ENCODE measurements at places on chromosomes 2 and 18.

DNA sequence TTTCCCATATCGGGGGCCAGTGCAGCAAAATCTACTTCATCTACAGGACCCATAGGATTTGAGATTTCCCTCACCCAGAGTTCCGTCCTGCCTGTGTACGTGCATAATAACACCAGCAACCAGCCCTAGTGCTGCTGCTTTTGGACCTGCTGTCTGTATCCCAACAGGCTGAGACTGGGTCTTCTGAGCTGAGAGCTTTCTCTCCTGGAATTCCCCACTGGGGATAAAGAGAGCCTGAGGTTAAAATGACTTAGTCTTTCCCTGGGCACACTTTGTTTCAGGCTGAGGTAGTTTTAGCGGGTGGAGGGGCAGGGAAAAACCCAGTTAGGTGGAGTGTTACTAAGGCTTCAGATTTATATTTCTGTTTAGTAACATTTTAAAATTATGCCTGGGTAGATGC is 62.5 kb downstream of the SERTAD2 start:
- no peak for DNase-seq

GRCh38 chr2:229363185-229363814 is 92.2 kb upstream of the PID1 start:
- no peak for DNase-seq

- no peak for DNase-seq
These were observed 96.8 kb upstream of the CDC42EP3 start for GRCh38 chr2:37767959-37768925.

- no peak for DNase-seq
These were observed 70.3 kb upstream of the NCK2 start for GRCh38 chr2:105674401-105674800.

DNA sequence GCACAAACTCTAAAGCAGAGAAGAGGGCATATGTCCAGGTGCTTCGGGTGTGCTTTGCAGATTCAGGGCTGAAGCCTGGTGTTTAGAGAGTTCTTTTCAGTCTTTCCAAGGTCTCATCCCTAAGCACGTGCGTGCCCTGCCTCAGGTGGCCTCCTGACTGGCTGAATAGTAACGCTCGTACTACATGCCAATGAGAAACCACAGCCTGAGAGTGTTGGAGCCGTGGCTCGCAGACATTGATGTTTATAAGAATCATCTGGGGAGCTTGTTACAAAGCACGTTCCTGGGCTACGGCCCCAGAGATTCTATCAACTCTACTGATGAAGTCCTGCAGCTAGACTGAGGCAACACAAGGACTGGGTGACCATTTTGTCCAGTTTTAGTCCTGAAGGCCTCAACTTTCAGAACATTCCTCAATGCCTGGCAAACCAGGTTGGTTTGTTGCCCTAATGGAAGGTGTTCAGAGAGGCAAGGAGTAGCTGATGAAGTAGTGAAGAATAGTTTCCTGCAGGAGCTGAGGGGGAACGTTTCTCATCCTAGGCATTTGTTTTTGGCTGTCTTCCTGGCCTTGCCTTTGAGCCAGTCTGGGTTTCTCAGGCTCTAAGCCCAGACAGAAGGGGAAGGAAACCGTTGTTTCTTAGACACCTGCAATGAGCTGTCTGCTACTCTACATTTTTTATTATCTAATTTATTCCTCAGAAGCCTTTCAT is 31.5 kb upstream of the HAAO start:
- no peak for DNase-seq

DNA sequence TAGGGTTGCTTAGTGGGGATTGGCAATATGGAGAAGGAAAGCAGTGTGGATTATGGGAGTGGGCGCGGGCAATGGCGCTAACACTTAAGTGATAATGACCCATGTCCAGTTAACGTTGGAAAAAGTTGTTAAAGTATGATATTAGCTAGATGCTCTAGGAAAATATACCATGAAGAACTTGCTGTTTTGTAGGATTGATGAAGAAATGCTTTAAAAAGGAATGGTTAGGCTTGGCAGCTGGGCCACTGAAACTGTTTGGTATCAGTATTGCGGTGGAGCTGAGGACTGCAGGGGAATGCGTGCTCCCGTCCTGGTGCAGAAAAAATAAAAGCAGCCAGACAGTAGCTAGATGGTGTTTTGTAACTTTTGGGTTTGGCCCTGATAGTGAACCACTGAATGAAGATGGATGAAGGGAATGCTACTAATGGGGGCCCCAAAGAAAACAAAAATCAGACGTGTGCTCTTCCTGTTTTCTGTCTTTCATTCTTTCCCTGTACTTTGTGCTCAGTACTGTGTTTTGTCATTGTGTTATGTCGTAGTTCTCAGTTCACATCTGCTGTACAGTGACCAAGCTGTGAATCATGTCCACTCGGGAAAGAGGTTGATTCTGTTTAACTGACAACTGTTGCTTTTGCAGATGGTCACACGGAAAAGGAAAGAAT is 999 bp downstream of the INSIG2 start:
- no peak for DNase-seq

GRCh38 chr2:217330647-217331046 is 470.8 kb upstream of the TNP1 start:
- no peak for DNase-seq

DNA sequence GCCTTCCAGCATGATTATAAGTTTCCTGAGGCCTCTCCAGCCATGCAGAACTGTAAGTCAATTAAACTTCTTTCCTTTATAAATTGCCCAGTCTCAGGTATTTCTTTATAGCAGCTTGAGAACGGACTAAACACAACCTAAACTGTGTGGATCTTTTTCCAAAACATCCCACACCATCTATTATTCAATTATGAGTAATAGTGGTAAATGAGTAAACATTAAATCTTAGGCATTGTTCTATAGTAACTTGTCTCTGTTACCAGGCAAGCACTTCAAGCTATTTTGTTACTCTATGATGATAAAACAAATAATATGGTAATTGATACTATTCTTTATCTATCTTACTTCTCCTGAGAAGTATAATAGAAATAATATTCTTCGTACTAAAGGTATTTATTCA is 536.9 kb upstream of the CHAC2 start:
- DNase-seq, result no peak

DNA sequence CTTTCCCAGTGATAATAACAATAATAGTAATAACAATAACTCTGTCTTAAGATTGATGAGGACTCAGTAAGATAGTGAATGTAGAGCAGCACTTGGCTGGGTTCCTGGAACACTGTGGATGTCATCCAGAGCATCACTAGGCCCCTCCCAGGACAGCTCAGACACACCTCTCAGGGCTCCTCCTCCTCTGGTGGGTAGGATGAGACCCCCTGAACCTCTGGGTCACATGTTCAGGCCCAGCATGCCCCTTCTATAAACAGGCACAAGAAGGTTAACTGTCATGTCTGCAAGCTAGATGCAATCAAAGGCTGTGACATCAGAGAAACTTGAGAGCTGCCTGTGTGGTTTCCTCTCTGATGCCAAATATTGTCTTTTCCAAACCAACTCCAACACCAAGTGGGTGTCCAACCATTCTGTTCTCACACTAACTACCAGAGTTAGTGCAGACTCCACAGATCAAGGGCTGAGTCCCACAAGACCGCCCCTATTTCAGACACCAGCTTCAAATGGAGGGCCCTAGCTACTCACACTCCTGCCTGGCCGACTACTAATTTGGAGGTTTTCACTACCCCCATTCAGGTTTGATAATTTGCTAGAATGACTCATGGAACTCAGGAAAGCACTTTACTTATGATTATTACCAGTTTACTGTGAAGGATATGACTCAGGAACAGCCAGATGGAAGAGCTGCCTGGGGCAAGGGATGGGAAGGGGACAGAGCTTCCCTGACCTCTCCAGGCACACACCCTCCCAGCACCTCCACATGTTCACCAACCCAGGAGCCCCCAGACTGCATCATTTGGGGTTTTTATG is 46.4 kb upstream of the BZW1 start:
- peak; percentile 11 for DNase-seq

- DNase-seq, result no peak
These were observed 12.1 kb downstream of the ABCG5 start for GRCh38 chr2:43826305-43827250.

DNA sequence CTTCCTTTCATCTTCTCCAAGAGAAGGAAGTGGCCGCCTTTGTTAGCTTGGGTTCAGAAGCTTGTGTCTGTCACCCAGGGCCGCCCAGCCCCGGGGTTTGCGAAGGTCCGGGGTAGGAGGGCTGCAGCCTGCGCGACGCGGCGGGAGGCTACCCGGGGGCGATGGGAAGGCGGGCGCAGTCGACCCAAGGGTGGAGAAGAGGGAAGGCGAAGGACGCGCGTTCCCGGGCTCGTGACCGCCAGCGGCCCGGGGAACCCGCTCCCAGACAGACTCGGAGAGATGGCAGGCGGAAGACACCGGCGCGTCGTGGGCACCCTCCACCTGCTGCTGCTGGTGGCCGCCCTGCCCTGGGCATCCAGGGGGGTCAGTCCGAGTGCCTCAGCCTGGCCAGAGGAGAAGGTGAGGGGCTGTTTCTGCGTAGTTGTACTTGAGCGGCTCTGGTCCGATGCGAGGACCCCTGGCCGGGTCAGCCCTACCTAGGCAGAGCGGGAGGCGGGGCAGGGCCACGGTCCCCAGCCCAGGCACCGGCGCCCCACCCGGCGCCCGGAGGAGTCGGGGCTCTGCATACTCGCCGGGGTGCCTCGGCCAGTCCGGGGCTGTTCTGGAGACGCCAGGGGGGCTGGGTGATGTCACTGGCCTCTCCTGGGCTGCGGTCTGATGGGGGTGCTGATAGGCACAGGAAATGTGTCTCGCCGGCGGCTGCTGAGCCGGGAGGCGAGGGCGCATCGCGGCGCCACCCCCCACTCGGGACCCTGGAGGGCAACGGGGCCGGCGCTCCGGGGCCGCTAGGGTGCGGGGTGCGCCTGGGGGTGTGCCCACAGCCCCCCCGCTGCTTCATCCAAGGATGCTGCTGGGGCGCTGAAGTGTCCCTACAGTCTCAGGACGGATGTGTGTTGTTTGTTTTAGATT is at the start of gene QPCT:
Gene QPCT (plus strand): TSS at position 178 of the 909 bp plus-strand sequence. CDS start 102 bp downstream, at position 280.
- DNase-seq, result no peak

- no peak for DNase-seq
These were observed 362.2 kb upstream of the KCNH7 start for GRCh38 chr2:163200741-163201140.

Data from NK-92 treated with Interleukin-12 subunit alpha and Interleukin-12 subunit beta, amount 100 ng/mL, for 24 hours (cell line).